ENCODE measurements at places on chromosomes 4 and X.

DNA sequence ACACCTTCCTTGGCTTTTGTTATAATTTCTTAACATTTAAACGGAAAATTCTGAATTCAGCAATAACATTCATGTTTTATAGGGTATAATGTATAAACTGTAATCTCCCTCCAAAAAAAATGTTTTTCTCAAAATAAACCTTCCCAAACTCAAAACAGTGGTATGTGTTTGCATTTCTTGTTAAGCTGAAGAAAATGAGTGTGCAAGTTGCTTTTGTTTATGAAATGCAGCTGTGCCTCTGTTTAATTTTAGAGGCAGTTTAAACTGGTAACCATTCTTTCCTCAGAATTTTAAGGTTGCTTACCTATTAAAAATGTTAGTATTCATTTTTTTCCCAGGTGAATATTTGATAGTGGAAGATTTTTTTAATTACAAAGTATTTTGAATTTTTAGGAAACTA, 105.0 kb upstream of the ANKRD50 start:
- DNase-seq = no peak

- no peak for DNase-seq
Observed at GRCh38 chr4:139740121-139740520, 74.5 kb downstream of the MGST2 start.

DNA sequence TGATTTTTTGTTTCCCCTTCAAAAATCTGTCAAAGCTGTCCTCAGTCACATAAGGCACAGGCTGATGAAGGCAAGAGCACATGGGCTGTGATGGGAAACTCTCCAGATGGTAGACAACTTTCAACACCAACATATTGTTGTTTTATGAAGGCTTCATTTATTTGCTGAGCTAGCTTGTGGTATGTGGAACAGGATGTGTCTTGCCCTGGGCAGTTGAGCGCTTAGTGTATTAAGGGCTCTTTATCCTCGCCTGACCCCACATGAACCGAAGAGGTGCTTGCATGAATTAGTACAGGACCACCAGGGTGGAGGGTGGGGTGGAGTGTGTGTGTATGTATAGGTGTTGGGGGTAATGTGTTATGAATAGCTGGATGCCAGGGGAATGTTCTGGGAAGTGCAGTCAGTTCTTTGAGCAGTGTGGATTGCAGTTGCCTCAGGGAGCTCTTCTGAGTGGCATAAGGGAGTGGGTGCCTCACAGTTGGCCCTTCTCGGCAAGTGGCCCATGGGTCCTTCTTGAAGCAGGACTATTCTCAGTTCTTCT, 103.1 kb downstream of the PHEX start:
- DNase-seq = no peak

- no peak for DNase-seq
Observed at GRCh38 chr4:185542626-185543315, 7.5 kb upstream of the PDLIM3 start.

DNA sequence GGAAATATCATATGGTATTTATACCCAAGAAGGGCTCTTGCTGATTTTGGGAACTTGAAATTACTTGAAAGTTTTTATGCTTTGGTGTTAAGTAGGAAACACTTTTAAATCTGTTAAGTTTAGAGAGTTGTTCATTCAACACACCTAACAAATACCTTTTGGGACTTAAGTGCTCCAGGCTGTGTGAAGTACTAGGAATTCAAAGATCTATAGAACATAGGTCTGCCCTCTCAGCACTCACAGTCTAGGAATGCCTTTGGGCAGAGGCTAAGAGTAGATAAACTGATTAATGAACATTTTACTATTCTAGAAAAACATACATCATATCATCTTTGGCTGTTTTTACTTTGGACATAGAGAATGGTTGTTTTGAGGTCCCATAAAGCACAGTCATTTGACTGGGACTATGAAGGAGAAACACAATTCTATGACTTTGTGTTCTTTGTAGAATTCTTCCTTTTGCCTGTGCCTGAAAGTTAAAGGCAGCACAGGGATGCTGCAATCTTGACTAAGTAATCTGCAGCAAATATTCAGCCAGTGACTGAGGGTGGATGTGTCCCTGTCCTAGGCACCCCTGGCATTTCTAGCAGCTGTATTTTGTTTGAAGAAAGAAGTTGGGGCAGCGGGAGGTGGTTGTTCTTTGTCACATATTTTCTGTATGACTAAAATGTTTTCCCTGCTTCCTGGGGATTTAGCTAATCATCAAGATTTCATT, 8.3 kb downstream of the BMP3 start:
- DNase-seq = no peak

- no peak for DNase-seq
Observed at GRCh38 chr4:37872310-37872988, 18.4 kb upstream of the TBC1D1 start.
